ENCODE measurements at places on chromosomes 1 and 21. TPM values are rescaled to one million over a fixed set of nuclear protein-coding genes. Genes with fewer than 3 reads are reported as not detected.

The CFHR4 gene
- polyA plus RNA-seq: not detected

The NPHS2 gene
- 462 TPM for polyA plus RNA-seq

The CHRNB2 gene
- polyA plus RNA-seq: 0.43 TPM

The SMG5 gene
- polyA plus RNA-seq: 67.6 TPM

The CFAP141 gene
- not detected for polyA plus RNA-seq

The LCE2D gene
- not detected for polyA plus RNA-seq

The GBP3 gene
- polyA plus RNA-seq: 11.4 TPM

The CCDC181 gene
- 10.6 TPM for polyA plus RNA-seq

The SPRR3 gene
- polyA plus RNA-seq: not detected

The KRTAP11-1 gene
- polyA plus RNA-seq: not detected

The DCST1 gene
- 0.12 TPM for polyA plus RNA-seq

The OR13G1 gene
- polyA plus RNA-seq: not detected

The GREM2 gene
- polyA plus RNA-seq: 1.4 TPM

The STXBP3 gene
- polyA plus RNA-seq: 78.5 TPM

The PCNT gene
- polyA plus RNA-seq: 40.1 TPM

The REN gene
- 80.3 TPM for polyA plus RNA-seq

The DIO1 gene
- polyA plus RNA-seq: 5.8 TPM
